ENCODE measurements at places on chromosomes 5 and 9.

DNA sequence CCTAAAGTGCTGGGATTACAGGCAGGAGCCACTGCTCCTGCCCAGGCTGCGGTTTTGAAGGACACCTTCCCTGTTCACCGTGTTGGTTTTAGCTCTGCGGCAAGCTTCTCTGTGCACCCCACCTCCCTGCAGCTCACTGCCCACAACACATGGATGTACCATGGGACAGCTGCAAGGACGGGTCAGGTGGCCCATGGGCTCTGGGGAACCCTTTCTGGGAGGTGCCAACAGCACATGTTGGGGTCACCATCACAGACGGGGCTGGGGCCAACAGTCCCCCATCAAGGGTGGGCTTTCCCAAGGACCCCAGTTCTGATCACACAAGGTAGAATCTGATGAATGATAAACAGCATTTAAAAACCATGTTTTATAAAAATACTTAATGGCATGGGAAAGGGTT lies 7.5 kb downstream of the EXD3 start:
- H3K36me3 ChIP-seq: no peaks in the 10 kb centered on the region
- H3K27ac ChIP-seq: no peak overlapping the region
- no peak overlapping the region for H3K4me3 ChIP-seq
- peaks cover 5% of the 10 kb centered on the region for H3K4me1 ChIP-seq

DNA sequence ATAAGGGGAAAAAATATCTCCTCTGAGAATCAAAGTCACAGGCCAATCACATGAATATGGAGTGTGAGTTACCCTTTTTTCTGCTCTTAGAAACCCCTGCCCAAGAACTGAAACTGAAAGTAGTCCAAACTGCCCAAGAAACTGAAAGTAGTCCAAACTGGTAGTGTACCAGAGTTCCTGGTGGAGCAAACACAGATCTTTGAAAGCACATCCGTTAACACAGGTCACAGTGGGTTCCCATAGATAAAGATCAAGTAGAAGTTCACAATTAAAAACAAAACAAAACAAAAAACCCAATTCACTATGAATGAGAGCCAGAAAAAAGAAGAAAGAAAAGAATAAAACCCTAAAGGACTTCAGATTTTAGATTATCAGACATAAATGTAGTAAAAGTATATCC lies 332.4 kb upstream of the EFNA5 start:
- peak; percentile 10 for DNase-seq
- no peak overlapping the region for H3K27ac ChIP-seq
- no peaks in the 10 kb centered on the region for H3K36me3 ChIP-seq
- no peaks in the 10 kb centered on the region for H3K4me1 ChIP-seq
- no peak overlapping the region for H3K4me3 ChIP-seq
- no peaks in the 10 kb centered on the region for H3K27me3 ChIP-seq

- no peaks in the 10 kb centered on the region for H3K27me3 ChIP-seq
- DNase-seq: no peak
Measured at GRCh38 chr9:135790850-135791249, 88.9 kb downstream of the KCNT1 start.

DNA sequence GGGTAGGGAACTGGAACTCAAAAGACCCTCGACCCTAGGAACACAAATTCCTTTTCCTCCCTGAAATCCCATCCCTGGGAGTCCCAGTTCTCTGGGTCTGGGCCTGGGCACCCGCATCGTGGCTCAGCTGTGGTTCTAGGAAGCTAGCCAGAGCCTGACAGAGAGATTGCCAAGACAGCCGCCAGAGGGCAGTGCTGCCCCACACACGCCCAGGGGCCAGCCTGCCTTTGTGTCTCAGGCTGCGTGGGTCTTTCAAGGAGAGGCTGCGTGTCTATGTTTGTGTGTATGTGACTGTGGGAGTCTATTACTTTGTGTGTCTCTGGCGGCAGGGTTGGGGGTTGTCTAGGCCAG lies 32.0 kb upstream of the TTLL11 start:
- H3K4me1 ChIP-seq: peaks cover 12% of the 10 kb centered on the region
- no peak overlapping the region for H3K27ac ChIP-seq
- H3K4me3 ChIP-seq: no peak overlapping the region
- H3K36me3 ChIP-seq: no peaks in the 10 kb centered on the region

- peak overlapping the region; percentile 43 for H3K27ac ChIP-seq
- H3K36me3 ChIP-seq: no peaks in the 10 kb centered on the region
- H3K4me1 ChIP-seq: peaks cover 11% of the 10 kb centered on the region
- no peaks in the 10 kb centered on the region for H3K27me3 ChIP-seq
- DNase-seq: no peak
- H3K4me3 ChIP-seq: no peak overlapping the region
Measured at GRCh38 chr5:54390539-54391031, 64.9 kb upstream of the HSPB3 start.

DNA sequence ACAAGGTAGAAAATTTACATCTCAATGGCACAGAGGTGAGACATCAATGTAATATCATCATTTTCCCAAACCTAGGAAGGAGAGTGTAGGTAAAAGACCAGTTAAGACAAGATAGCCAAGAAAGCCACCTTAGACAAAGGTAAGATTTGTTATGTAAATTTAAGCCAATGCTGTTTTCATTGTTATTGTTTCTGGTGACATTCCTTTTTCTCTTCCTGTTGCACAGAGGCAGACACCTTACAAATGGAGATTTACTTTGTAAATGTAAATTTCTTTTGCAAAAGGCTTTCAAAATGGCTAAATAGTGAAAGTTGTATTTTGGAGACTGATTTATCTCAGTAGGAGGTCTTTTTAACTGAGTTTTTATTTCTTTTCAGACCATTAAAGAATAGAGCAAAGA lies 159.1 kb downstream of the YIPF5 start:
- H3K4me1 ChIP-seq: no peaks in the 10 kb centered on the region
- no peak overlapping the region for H3K27ac ChIP-seq

DNA sequence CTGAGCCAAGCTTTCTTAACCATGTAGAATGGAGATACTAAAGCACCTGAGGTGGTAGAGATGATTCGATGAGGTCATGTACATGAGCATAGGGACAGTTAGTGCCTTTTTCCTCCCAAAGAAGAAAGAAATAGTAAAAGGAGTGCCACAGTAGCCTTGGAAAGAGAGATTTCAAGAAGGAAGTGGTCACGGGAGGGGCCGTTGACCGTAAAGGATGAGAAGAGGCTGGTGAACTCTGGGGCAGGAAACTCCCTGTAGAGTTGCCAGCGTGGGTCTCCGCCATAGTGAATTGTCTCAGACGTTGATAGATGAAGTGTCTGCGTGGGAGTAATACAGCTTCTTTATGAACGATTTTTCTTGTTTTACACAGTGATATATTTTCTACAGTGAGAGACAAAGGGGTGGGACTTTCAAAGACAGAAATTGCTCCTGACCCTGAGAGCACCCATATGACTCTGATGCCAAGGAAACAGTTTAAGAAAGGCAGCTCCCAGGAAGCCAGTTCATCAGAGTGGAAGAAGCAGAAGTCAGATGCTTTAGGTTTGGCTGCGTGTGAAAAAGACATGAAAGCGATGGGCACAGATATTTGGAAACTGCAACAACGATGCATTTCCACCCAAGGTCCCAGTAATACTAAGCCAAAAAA lies 41.3 kb downstream of the UGCG start:
- peak overlapping the region; percentile 28 for H3K27ac ChIP-seq
- H3K4me3 ChIP-seq: no peak overlapping the region
- no peaks in the 10 kb centered on the region for H3K27me3 ChIP-seq
- H3K4me1 ChIP-seq: no peaks in the 10 kb centered on the region

DNA sequence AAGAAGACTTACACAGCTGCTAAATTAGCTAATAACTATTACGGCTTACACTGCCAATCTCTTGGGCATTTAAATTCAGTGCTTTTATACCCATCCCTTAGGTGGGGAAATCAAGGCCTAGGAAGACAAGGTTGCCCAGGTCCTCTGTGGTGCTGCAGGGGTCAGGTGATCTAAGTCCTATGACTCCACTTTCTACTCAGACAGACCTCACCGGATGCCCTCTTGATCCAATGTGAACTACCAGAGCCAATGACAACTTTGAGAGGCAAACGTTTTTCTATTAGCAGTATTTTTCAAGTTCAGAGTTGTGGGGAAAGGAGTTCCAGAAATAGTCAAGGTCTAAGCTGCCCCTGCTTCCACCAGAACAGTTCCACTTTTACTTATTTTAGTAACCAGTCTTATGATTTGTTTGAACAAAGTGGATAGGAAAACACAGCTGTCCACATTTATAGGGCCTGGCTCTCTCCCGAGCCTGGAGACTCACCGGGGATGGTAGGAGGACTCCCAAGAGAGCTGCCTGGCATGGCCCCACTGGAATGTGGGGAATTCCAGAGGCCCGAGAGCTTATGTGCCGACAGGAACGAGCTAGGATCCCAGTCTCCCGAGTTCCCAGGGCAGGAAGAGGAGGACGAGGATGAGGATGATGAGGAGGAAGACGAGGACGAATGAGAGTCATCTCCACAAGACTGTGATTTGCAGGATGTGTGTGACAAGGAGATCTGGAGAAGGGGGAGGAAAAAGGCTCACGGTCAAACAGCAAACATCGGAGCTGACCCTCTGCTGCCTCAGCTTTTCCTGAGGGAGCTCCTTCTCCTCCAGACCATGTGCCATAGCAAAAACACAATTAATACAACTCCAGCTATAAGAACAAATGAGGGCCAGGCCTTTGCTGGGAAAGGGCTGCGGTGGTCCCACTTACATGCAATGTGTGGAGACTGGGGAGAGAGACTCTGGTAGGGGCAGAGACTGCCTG lies 16.7 kb downstream of the FAM193B start:
- H3K27me3 ChIP-seq: no peaks in the 10 kb centered on the region
- peak overlapping the region; percentile 76 for H3K27ac ChIP-seq
- H3K4me1 ChIP-seq: peaks cover 19% of the 10 kb centered on the region
- DNase-seq: peak; percentile 69

- no peaks in the 10 kb centered on the region for H3K4me1 ChIP-seq
- H3K4me3 ChIP-seq: no peak overlapping the region
- H3K36me3 ChIP-seq: no peaks in the 10 kb centered on the region
Measured at GRCh38 chr5:157748760-157749461, 5.4 kb downstream of the LSM11 start.

DNA sequence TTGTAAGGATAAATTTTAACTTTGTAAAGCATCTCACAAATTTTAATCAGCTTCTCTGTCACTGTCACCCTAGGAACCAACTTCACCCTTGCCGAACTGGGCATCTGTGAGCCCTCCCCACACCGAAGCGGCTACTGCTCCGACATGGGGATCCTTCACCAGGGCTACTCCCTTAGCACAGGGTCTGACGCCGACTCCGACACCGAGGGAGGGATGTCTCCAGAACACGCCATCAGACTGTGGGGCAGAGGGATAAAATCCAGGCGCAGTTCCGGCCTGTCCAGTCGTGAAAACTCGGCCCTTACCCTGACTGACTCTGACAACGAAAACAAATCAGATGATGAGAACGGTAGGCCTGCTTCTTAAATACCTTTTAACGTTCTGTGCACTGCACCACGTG lies 916.3 kb upstream of the WWC1 start:
- no peak overlapping the region for H3K27ac ChIP-seq
- peaks cover 4% of the 10 kb centered on the region for H3K4me1 ChIP-seq
- H3K27me3 ChIP-seq: no peaks in the 10 kb centered on the region
- DNase-seq: no peak

GRCh38 chr5:27087747-27088146 lies 49.4 kb upstream of the CDH9 start:
- H3K4me3 ChIP-seq: no peak overlapping the region
- H3K4me1 ChIP-seq: no peaks in the 10 kb centered on the region
- no peak for DNase-seq
- H3K27ac ChIP-seq: no peak overlapping the region
- no peaks in the 10 kb centered on the region for H3K27me3 ChIP-seq
- H3K36me3 ChIP-seq: no peaks in the 10 kb centered on the region

DNA sequence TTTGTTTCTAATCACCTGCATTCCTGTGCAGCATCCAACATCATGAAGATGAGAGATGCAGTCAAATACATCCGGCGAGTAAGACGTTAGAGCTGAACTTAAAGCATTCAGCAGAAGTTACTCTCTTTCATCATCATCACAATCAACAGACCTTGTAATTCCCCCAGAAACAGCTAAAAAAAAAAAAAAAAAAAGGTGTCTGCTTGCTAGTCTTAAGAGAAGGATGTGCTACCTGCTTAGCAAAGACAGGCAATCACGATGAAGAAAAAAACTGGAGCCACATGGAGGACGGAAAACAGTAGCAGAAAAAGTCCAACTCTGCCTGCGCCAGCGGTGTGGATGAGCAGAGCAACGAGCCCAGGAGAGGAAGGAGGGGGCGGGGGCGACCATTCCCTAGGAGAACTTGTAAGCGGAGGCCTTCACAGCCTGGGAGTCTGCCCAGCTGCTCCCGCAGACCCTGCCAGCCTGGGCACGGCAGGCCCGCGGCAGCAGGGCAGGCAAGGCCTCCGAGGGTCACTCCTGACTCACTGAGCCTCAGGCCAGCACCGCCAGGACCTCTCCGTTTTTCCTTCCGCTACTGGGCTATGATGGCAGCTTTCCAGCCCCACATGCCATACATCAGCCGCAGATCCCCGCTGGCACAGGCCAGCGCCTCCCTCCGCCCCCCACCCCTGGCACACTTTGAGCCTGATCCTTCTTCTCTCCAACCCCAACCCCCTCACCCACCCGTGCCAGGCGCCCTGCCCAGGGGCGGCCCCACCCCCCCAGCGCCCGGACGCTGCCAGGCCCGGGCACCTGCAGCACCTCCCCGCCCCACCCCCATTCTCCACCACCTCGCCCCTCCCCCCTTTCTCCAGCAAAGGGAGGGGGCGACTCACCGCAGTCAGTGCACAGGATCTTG lies 1.4 kb downstream of the NRG2 start:
- DNase-seq: peak; percentile 15
- H3K27ac ChIP-seq: no peak overlapping the region
- H3K4me1 ChIP-seq: peaks cover 13% of the 10 kb centered on the region
- H3K36me3 ChIP-seq: no peaks in the 10 kb centered on the region
- H3K4me3 ChIP-seq: peak overlapping the region; percentile 59

GRCh38 chr5:147426640-147427327 lies 83.1 kb downstream of the DPYSL3 start:
- no peak overlapping the region for H3K4me3 ChIP-seq
- H3K4me1 ChIP-seq: peaks cover 24% of the 10 kb centered on the region
- no peak for DNase-seq
- H3K27me3 ChIP-seq: no peaks in the 10 kb centered on the region
- no peaks in the 10 kb centered on the region for H3K36me3 ChIP-seq

- DNase-seq: no peak
- no peaks in the 10 kb centered on the region for H3K4me1 ChIP-seq
- no peak overlapping the region for H3K27ac ChIP-seq
- no peaks in the 10 kb centered on the region for H3K27me3 ChIP-seq
Measured at GRCh38 chr5:16140417-16140816, 39.2 kb downstream of the MARCHF11 start.

- no peaks in the 10 kb centered on the region for H3K36me3 ChIP-seq
- H3K27ac ChIP-seq: no peak overlapping the region
- H3K4me3 ChIP-seq: no peak overlapping the region
- DNase-seq: no peak
Measured at GRCh38 chr5:81639556-81639955, 111.3 kb downstream of the SSBP2 start.

- no peak overlapping the region for H3K4me3 ChIP-seq
- H3K27ac ChIP-seq: no peak overlapping the region
- no peaks in the 10 kb centered on the region for H3K27me3 ChIP-seq
- DNase-seq: peak; percentile 21
- no peaks in the 10 kb centered on the region for H3K4me1 ChIP-seq
- no peaks in the 10 kb centered on the region for H3K36me3 ChIP-seq
Measured at GRCh38 chr9:120646948-120647347, 67.0 kb upstream of the CDK5RAP2 start.
